ENCODE measurements at places on chromosomes 4 and X.

DNA sequence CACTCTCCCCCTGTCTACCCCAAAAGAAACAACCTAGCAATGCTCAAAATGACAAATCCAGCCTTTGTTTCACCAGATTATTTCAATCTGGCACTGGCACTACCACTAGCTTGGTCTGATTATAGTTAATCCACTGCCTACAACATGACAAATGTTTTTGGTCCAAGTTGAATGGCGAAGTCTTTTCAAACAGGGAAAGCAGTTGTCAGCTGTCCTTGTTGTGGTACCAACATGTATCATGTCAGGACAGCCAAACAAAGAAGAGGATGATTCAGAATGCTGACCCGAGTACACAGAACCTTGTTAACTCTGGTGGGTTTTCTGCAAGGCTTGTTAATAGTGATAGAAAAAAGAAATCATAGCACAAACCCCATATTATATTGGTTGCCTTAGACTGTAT, 160.8 kb upstream of the ANK2 start:
- DNase-seq: no peak

DNA sequence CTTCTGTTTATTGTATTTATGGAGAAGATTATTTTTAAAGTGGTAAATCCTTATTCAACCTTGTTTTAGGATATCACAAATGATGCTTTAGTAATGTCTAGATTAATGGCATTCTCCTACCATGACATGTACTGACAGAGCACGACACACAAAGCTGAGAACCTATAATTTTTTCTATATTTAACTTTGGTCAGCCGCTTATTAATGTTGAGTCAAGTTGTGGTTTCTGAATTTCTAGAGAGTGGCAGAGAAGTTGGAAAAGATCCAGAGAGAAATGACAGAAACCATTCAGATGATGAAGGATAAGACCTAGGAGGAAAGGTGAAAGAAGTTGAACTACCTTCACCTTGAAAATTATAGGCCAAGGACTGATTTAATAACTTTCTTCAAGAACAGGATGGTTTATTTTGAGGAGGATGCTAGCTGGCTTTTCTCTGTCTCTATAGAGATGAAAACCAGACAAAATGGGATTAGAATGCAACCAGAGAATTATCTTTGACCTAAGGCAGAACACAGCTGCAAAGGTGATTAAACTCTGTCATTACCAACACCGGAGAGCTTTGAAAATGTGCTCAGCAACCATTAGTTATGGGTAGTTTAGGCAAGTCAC, 62.6 kb upstream of the TSPAN5 start:
- no peak for DNase-seq

GRCh38 chr4:10841697-10842096, 157.1 kb upstream of the CLNK start:
- no peak for DNase-seq

GRCh38 chrX:49268702-49269009, 937 bp upstream of the PPP1R3F start:
- no peak for DNase-seq

- no peak for DNase-seq
Measured at GRCh38 chr4:7864685-7865084, 75.0 kb downstream of the AFAP1 start.

DNA sequence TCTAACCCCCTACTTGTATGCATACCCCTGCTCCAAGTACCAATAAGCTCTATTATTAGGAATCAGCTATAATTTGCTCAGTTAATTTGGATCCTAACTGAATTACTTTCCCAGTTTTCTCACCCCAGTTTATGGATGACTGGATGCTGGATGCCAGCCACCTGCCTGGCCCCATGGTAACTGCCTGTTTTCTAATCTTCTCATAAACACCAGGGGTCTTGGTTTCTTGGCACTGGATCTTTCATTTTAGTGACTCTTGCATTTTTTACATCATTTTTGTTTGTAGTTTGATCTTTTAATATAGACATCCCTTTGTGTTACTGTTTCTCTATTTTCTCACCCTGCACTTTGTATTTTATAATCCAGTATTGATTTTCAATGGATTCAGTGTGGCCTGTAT, 246.8 kb downstream of the ADGRL3 start:
- no peak for DNase-seq

DNA sequence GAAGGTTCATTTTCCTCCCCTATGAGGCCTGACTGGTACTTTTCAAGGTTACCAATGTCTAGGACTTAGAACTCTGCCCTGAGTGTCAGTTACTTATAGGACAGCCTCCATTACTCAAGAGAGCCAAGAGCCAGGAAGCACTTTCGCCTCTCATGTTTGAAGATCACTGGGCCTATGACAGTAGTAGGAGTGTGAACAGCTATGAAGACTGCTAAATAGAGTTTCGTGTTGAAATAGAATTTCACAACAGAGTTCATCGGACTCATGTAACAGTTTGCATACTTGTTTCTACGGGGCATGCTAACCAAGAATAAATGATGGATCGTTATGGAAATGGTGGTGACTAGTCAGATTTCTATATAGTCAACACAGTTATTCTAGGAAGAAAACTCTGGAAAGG, 97.8 kb upstream of the GPC4 start:
- DNase-seq: no peak

DNA sequence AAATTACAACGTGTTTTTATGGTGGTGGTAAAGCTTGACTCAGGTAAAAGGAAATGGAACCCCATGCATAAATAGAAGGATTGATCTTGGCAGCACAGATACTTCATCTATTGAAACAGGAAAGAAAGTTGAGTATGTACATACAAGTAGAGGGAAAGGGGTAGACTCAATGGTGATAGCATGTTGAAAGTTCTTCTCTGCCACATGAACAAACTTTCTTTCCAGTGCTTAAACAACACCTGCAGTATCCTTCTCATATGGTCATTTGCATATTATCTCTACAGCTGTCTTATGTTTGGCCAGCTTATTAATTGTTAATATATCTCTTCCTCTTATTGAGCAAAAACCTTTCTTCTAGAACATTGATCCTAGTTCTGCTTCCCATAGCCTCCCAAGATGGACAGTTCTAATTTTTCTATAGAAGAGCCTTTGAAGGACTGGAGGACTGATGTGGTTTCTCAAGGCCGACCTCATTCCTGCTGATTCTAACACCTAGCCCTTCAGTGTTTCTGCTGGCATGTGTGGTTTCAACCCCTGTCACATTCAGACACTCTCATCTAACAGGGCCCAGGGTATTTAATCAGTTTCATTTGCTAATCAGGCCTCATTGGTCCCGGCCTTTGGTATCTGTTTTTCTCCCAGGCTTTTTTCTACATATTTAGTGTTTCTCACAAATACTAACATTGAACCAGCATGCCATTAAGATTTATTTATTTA, 108.1 kb upstream of the SPRY1 start:
- DNase-seq: no peak

GRCh38 chr4:81757691-81758090, 286.0 kb upstream of the RASGEF1B start:
- no peak for DNase-seq

DNA sequence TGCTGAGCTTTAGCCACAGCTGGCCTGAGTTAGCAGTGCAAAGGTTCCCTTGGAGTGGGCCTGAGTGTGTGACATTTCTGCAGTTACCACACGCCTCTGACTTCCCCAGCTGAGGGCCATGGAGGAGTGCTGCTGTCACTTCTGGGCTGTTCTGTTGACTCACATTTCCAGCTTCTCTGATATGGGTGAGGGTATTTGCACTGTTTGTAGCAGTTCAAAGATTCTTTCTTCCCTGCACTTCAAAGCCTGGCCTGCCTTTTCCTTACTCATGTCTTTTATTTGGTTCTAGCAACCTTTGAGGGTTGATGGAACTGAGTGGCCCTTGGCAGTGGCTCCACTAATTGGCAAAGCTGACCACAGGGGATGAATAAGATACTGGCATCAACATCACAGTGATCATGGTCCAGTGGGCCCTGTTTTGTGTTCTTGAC, 26.4 kb upstream of the SCML1 start:
- no peak for DNase-seq

DNA sequence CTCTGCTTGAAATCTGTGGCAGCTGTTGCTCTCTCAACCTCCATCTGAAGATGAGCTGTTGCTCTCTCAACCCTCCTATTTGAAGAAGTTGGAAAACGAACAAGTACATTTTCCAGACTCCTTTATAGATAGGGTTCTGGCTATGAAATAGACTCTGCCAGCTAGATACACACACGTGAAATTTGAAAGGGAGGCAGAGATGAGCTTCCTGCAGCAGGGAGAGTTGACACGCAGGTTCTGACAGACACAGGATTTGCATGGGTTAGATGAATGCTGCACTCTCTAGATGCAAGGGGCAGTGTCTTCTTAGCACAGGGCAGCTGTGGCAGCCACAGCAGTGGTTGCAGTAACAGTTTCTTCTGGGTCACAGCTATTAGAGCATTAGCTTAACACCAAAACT, 8.0 kb upstream of the PYURF start:
- DNase-seq: no peak

- no peak for DNase-seq
Measured at GRCh38 chr4:124890522-124890921, 178.0 kb upstream of the ANKRD50 start.

GRCh38 chrX:79573760-79574159, 206.6 kb upstream of the ITM2A start:
- DNase-seq: no peak

DNA sequence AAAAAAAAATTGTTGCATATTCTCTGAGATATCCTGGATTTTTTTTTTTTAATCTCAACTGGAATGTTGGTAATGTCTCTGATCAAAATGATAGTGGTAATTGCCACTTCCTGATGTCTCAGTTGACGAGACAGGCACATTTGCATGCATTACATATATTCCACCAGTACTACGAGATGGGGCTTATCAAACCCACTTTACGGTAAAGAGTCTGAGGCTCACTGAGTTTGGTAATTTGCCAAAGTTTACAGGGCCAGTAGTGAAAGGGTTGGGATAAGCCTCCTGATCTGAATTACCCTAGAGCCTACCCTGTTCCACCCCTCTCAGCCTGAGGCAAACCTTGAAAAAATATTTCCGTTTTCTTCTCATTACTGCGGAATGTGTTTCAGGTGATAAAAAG, 5.3 kb downstream of the MAGEB2 start:
- DNase-seq: no peak

GRCh38 chr4:93359586-93359985, 469.0 kb upstream of the ATOH1 start:
- DNase-seq: no peak

DNA sequence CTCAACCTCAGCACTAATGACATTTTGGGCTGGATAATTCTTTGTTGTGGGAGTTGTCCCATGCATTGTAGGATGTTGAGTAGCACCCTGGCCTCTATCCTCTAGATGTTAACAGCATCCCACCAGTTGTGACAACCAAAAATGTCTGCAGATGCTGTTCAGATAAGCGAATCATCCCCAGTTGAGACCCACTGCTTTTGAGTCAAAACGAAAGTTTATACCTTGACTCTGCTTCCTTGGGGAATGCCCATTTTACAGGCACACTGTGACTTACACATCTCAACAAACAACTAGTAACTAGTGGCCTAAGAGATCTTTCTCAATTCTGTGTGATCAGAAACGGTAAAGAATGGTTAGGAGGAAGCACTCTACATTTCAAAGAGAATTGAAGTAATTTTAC, 37.0 kb downstream of the SEPSECS start:
- no peak for DNase-seq

- no peak for DNase-seq
Measured at GRCh38 chr4:3293401-3294391, 875 bp downstream of the RGS12 start.

DNA sequence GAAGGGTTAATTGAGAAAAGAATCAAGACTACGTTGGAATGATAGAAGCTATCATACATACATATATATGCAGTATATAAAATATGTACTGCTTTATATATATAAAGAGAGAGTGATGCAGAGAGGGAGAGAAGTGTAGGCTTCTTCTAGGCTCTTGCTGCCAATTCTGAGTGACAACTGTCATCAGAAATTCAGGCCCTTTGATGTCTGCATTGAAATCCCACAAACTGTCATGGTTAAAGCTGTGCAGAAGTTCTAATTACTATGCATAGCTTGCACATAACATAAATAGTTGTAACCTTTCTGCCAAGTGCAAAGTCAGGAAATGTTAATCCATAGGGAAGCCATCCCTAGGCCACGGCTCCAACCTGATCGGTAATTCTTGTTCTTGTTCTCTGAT, 251.0 kb downstream of the STIM2 start:
- DNase-seq: no peak

GRCh38 chrX:96568071-96568470, 116.6 kb upstream of the DIAPH2 start:
- no peak for DNase-seq

DNA sequence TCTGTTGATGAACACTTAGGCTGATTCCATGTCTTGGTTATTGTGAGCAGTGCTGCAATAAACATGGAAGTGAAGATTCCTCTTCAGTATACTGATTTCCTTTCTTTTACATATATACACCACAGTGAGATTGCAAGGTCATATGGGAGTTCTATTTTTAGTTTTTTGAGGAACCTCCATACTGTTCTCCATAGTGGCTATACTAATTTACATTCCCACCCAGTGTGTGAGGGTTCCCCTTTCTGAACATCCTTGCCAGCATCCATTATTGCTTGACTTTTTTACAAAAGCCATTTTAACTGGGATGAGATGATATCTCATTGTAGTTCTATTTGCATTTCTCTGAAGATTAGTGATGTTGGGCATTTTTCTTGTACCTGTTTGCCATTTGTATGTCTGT, 80.5 kb upstream of the GALNT7 start:
- DNase-seq: no peak

All from right renal cortex interstitium (tissue), 3 donors.